ENCODE measurements at places on chromosomes 5 and 9.

DNA sequence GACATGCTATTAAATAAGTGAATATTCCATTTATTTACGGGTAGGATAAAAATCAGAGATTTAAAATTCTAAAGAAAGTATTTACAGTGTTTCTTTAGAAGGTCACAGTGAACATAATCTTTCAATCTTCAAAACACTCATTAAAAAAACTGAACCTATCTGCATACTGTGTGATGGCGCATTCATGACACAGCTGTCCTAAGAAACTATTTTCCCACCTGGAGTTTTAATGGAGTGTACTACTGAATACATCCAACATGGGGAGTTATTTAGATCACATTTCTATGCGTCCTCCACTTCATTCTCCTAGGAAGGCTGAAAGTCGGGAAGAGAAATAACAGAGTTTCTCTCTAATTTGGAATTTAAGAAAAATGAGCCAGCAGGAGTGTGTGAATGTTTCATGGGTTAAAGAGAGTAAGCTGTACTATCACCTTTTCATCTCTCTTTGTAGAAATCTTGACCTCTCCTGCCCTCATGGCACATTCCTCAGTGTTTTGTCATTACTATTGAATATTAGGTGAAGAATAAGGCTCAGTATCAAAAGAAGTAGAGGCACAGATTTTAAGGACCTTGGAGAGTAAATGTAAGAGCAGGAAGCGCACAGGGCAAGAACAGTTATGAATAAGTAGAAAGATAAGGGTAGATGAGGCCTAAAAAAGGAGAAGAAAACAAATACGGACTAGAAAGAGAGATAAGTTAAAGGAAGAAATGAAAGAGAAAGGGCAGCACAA lies 551.2 kb upstream of the TUSC1 start:
- no peak for DNase-seq
- no peaks in the 10 kb centered on the region for H3K4me1 ChIP-seq
- H3K27ac ChIP-seq: no peak overlapping the region
- no peak overlapping the region for H3K4me3 ChIP-seq
- H3K36me3 ChIP-seq: no peaks in the 10 kb centered on the region

GRCh38 chr9:88802533-88802932 lies 188.7 kb upstream of the S1PR3 start:
- H3K36me3 ChIP-seq: no peaks in the 10 kb centered on the region
- H3K27me3 ChIP-seq: peaks cover 15% of the 10 kb centered on the region
- H3K4me1 ChIP-seq: no peaks in the 10 kb centered on the region
- no peak for DNase-seq

DNA sequence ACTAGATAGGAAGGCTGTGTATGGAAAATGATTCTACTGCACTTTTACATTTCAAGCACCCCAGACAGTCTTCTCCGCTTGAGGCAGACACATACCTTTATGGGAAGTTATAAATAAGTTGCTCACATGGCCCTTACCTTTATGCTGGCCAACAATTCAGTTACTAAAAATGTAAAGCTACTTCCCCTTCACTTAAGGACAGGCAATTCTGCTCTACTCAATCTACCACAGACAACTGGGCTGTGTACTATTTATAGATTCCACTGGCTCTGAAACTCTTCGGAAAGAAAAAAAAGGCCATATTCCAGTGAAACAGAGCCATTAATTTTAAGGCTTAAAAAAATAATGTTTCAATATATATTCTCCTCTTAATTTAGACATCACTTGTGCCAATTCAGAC lies 59.4 kb downstream of the ELAVL2 start:
- no peak for DNase-seq
- no peaks in the 10 kb centered on the region for H3K27me3 ChIP-seq
- no peak overlapping the region for H3K4me3 ChIP-seq
- no peaks in the 10 kb centered on the region for H3K36me3 ChIP-seq
- no peak overlapping the region for H3K27ac ChIP-seq

DNA sequence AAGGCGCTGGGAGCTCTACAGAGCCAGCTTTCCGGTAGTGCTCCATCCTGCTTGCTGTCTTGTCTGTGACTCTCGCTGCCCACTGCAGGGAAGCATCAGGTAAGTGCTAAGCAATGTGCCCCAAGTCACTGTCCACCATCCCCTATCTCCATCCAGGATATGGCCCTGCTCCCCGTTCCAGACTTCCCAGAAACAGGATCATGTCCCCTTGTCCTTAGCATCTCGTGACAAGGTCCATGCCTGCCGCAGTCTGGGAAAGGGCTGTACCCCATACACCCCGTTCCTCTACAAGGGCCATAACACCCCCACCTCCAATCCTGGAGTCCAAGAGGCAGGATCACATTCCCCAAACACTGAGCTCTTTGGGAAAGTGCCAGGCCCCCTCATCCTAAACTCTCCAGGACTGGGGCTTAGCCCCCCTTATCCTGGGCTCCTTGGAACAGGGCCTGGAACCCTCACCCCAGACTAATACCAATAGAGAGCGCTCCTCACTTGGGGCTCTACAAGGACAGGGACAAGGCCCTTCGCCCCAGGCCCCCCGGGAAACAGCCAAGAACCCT lies 566 bp downstream of the RPP25L start:
- DNase-seq: no peak
- peaks cover 12% of the 10 kb centered on the region for H3K36me3 ChIP-seq
- no peaks in the 10 kb centered on the region for H3K27me3 ChIP-seq
- H3K4me3 ChIP-seq: peak overlapping the region; percentile 92

DNA sequence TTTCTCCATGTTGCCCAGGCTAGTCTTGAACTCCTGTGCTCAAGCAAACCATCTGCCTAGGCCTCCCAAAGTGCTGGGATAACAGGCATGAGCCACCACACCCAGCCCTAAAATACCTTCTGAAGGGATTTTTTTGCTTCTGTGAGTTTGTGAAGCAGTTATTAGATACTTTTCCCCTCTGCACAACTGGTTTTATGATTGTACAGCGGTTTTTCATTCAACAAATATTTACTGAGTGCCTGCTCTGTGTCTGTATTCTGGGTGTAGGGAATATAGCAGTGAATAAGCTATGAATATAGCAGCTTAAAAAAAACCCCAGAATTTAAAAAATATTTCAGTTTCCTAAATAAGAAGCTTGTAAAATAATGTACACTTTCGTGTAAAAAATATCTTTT lies 2.3 kb downstream of the SNX24 start:
- H3K4me1 ChIP-seq: peaks cover 16% of the 10 kb centered on the region
- peaks cover 14% of the 10 kb centered on the region for H3K27me3 ChIP-seq

DNA sequence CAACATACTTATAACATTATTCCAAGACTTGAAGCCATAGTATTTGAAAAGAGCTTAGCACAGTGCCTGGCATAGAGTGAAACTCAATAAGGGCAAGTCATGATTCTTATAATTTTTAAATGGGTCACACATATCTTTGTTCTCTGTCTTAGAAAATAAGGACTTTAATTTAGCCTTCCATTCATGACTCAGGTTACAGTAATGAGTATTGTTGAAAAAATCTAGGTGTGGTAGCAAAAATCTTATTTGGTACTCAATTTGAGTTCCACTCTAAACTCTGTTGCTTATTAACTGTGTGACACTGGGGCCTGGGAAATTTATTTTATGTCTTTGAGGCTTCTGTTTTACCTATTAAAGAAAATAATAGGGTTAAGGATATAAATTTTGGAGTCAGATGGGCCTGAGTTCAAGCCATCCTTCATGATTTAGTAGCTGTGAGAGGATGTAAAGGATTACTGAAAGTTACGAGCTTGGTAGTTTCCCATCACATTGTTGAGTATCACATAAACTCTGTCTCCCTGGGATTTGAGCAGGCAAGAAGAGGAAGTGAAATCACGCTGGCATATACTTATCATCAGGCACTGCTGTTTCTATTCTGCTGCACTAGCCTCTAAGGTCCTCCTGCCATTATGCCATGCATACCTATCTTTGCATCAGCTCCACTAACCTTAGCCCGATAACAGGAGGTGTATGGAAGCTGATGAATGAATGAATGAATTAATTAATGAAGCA lies 1.5 kb downstream of the SPINK9 start:
- H3K4me3 ChIP-seq: no peak overlapping the region
- H3K27me3 ChIP-seq: no peaks in the 10 kb centered on the region
- H3K36me3 ChIP-seq: no peaks in the 10 kb centered on the region
- no peak overlapping the region for H3K27ac ChIP-seq

GRCh38 chr5:40853632-40854192 lies 12.5 kb downstream of the CARD6 start:
- H3K36me3 ChIP-seq: peaks cover 2% of the 10 kb centered on the region
- H3K4me1 ChIP-seq: no peaks in the 10 kb centered on the region

- H3K27me3 ChIP-seq: no peaks in the 10 kb centered on the region
- H3K27ac ChIP-seq: peak overlapping the region; percentile 38
- H3K4me3 ChIP-seq: no peak overlapping the region
- H3K4me1 ChIP-seq: peaks cover 22% of the 10 kb centered on the region
- DNase-seq: no peak
- peaks cover 25% of the 10 kb centered on the region for H3K36me3 ChIP-seq
Observed at GRCh38 chr9:112094948-112095681, 80.0 kb downstream of the SUSD1 start.

DNA sequence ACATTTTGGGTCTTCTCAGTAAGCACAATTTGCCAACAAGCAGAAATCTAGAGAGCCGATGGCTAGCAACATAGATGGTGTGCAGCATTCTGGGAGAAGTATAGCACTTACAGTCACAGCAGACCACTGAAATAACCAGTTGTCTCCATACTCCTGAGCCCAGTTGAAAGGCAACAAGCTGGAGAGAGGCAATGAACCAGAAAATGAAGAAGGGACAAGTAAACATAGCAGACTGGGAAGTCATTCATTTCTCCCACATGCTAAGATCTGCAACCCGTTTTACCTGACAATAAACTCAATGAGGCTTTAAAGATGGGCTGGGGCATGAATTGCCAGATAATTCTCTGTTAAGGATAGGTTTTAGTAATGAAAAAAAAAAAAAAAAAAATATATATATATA lies 575.6 kb upstream of the GRAMD2B start:
- DNase-seq: no peak
- H3K27ac ChIP-seq: no peak overlapping the region
- no peak overlapping the region for H3K4me3 ChIP-seq
- no peaks in the 10 kb centered on the region for H3K36me3 ChIP-seq
- H3K27me3 ChIP-seq: no peaks in the 10 kb centered on the region

- no peaks in the 10 kb centered on the region for H3K27me3 ChIP-seq
- DNase-seq: no peak
- no peaks in the 10 kb centered on the region for H3K36me3 ChIP-seq
- H3K27ac ChIP-seq: no peak overlapping the region
- H3K4me1 ChIP-seq: no peaks in the 10 kb centered on the region
- no peak overlapping the region for H3K4me3 ChIP-seq
Observed at GRCh38 chr5:178387061-178387855, 154.7 kb upstream of the PHYKPL start.

GRCh38 chr5:143395638-143396352 lies 7.7 kb downstream of the NR3C1 start:
- H3K27me3 ChIP-seq: no peaks in the 10 kb centered on the region
- H3K27ac ChIP-seq: no peak overlapping the region
- peaks cover 56% of the 10 kb centered on the region for H3K4me1 ChIP-seq
- no peak for DNase-seq
- peaks cover 40% of the 10 kb centered on the region for H3K36me3 ChIP-seq
- peak overlapping the region; percentile 71 for H3K4me3 ChIP-seq

- H3K36me3 ChIP-seq: no peaks in the 10 kb centered on the region
- H3K27ac ChIP-seq: no peak overlapping the region
- H3K4me1 ChIP-seq: no peaks in the 10 kb centered on the region
- H3K4me3 ChIP-seq: no peak overlapping the region
Observed at GRCh38 chr5:71960195-71960594, 147.1 kb upstream of the MAP1B start.

GRCh38 chr5:93406971-93407401 lies 174.0 kb downstream of the NR2F1-AS1 start:
- no peak overlapping the region for H3K4me3 ChIP-seq
- H3K27ac ChIP-seq: no peak overlapping the region
- no peaks in the 10 kb centered on the region for H3K4me1 ChIP-seq

DNA sequence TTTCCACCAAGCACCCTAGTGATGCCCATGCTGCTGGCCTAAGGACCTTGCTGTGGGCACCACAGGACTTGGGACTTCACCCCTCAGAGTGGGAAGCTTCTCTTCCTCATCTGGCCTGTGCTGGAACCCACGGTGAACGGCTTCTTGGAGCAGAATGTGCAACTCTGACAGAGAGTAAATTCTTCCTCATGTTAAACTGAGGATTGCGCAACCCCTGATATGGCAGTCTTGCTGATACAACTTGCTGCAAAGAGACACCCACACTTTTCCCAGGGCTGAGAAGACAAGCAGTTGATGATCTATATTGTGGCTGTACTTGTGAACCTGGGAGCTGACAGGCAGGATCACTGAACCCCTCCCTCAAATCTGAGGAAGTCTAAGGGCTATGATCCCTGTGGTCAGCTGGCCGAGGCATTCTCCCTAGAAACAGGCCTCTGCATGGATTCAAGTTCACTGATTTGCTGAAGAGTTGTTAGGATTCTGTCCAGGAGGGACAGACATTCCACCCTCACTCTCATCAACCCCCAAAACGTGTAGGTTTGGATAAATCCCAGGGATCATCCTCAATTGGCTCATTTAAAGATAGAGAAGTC lies 307.2 kb downstream of the MTRR start:
- H3K27me3 ChIP-seq: no peaks in the 10 kb centered on the region
- no peak overlapping the region for H3K4me3 ChIP-seq
- H3K36me3 ChIP-seq: no peaks in the 10 kb centered on the region
- DNase-seq: no peak

GRCh38 chr5:59813761-59814536 lies 79.6 kb downstream of the PDE4D start:
- H3K27ac ChIP-seq: no peak overlapping the region
- H3K4me3 ChIP-seq: no peak overlapping the region
- no peaks in the 10 kb centered on the region for H3K36me3 ChIP-seq
- DNase-seq: no peak
- H3K27me3 ChIP-seq: peaks cover 9% of the 10 kb centered on the region

DNA sequence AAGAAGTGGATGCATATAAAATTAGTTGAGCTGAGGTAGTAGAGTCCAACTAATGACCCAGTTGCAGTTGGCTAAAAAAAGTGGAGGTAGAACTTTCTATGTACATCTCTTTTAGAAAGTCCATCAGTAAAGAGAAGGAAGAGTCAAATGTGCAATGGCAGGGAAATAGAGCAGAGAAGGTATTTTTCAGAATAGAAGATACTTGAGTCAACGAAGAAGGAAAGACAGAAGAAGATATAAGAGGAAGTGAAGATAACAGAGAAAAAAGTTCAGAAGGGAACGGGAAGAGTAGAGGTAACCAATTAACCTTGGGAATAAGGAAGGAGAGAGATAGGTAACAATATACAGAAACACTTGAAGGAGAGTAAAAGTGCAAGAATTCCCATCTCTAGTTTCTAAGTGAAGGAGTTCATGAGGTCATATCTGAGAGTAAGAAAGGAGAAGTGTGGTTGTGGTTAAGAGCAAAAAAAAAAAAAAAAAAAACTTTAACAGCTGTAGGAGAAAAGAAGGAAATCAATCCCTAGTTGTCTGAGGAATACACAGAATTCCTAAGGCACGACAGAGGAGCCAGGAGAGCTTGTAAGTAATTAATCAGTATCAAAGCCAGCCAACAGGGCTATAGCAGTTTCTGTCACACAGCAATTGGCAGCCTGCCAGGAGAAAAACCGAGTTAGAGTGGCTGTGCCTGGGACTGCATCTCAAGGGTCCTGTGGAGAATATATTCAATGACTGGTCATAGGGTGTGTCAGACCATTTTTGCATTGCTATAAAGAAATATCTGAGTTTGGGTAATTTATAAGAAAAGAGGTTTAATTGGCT lies 61.0 kb downstream of the ARL15 start:
- peaks cover 11% of the 10 kb centered on the region for H3K27me3 ChIP-seq
- no peak for DNase-seq
- no peaks in the 10 kb centered on the region for H3K4me1 ChIP-seq
- H3K27ac ChIP-seq: no peak overlapping the region
- no peak overlapping the region for H3K4me3 ChIP-seq
- no peaks in the 10 kb centered on the region for H3K36me3 ChIP-seq

- no peak overlapping the region for H3K27ac ChIP-seq
- no peak overlapping the region for H3K4me3 ChIP-seq
- no peaks in the 10 kb centered on the region for H3K27me3 ChIP-seq
- no peaks in the 10 kb centered on the region for H3K36me3 ChIP-seq
- H3K4me1 ChIP-seq: no peaks in the 10 kb centered on the region
Observed at GRCh38 chr9:108241384-108242073, 614.3 kb downstream of the ACTL7B start.
